ENCODE measurements at places on chromosomes 11 and 22.
A peak's percentile ranks its signal among the peaks of the same experiment; 100 is the strongest.

DNA sequence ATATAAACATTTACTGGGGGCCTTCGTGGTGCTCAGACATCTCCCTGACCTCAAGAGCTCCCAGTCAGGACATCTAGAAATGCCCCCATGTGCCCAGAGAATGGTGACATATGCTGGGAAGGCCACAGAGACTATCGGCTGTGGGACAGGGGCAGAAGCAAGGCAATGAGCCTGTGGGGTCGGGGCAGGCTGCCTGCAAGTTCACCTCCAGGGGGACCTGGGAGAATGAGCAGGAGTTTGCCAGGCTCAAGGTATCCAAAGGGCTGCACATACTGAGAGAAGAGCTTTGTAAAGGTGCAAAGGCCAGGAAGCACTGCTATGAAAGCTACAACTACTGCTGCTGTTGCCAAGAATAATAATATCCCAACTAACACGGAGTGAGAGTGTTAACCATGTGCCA, 233.9 kb downstream of the TENM4 start:
- no peak for DNase-seq

GRCh38 chr22:31162015-31162765, 2.2 kb downstream of the RNF185 start:
- DNase-seq: no peak

GRCh38 chr22:42301077-42301741, 30.8 kb upstream of the TCF20 start:
- no peak for DNase-seq

DNA sequence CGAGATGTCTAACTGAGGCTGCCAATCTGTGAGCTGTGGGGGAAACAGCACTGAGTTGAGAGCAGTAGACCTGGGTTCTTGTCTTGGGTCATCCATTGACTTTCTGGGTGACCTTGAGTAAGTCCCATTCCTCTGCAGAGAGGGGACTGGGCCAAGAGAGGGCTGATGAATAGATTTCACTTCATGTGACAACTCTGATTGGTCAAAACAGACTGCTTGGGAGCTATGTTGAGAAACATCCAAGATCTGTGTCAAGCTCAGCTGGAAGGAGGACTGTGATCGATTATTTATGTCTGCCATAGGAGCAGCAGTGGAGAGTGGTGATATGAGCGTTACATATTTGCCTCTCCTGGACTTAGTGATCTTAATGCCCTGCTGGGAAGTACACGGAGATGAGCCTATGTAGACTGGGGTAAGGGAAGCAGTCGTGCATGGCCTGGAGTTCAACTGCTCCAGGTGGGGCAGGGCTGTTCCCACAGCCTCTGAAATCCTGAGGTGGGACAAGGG, 47.7 kb downstream of the OTOG start:
- peak; percentile 37 for DNase-seq

GRCh38 chr11:130787092-130787616, 129.1 kb downstream of the SNX19 start:
- DNase-seq: no peak

DNA sequence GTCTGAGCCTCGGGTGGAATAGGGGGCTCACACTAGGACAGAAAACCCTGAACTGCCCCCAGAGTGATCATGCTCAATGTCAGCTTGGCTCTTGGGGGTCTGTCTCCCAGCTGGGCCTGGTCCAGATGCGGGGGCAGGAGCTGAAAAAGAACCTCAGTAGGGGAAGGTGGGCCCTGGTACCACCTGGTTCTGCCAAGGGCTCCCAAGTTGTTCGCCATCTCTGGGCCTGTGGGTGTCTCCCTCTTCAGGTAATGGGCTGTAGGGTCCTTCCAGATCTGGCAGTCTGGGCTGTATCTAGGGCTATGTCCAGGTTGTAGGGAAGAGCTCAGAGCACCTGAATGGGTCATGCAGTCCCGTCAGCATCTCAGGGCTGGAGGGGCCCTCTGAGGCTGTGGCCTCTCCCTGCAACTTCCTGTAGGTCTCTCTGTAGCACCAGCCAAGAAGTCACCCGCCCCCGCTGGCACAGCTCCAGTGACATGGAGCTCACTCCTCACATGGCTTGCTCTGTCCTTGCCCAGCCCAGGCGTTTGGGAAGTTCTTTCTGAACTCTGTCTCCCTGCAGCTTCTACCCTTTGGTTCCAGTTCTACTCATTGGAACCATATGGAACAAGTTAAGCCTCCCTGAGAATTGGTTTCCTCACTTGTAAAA, 33.0 kb upstream of the SOX10 start:
- no peak for DNase-seq

DNA sequence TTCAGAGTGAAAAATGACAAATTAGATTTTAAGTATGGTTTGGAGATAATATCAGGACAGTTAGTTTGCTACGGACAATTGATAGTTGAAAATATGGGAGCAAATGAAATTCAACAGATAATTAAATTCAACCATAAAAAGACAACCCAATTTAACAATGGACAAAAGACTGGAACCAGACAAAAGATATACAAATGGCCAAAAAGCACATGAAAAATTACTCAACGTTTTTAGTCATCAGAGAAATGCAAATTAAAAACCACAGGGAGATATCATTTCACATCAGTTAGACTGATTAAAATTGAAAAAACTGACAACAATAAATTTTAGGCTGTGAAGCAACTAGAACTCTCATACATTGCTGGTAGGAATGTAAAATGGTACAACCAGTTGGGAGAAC, 27.2 kb downstream of the SIK2 start:
- no peak for DNase-seq

DNA sequence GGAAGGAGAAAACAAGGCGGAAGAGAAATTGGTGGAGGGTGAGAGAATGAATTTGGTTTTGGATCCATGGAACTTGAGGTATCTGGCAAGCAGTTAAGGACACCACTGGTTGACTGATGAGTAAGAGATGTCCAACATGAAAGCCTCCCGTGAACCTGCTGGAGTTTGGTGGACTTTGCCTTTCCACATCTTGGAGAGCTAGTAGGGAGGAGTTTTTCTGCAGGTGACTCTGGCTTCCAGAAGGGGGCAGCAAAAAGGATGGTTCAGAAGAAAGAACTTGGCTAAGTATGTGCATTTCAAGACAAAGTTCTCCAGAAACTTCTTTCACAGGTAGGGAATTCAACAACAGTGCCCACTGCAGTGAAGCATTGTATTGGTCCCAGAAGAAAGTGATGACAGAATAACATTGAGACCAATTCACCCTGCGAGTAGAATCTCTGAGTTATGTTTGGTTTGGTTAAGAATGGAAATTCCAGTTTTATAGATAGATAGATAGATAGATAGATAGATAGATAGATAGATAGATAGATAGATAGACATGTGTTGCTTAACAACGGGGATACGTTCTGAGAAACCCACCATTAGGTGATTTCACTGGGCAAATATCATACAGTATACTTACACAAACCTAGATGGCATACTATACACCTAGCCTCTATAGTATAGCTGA, 28.5 kb downstream of the DCDC1 start:
- no peak for DNase-seq

DNA sequence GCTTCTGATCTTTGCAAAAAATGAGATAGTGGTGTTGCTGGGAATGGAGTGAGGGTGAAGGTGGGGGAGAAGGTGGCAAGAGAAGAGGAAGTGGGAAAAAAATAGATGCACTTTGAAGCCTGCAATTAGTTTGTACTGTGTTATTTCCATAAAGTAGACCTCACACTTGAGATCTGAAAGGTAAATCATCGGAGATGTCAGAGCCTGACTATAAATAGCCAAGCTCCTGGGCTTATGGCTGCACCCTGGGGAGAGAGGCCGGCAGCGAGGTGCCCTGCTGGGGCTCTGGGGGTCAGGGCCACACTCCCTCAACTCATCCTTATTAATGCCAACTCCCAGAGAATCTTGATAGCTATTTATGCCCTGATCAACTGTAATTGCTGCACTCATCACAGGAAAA, 134.4 kb downstream of the NXPE2 start:
- no peak for DNase-seq

DNA sequence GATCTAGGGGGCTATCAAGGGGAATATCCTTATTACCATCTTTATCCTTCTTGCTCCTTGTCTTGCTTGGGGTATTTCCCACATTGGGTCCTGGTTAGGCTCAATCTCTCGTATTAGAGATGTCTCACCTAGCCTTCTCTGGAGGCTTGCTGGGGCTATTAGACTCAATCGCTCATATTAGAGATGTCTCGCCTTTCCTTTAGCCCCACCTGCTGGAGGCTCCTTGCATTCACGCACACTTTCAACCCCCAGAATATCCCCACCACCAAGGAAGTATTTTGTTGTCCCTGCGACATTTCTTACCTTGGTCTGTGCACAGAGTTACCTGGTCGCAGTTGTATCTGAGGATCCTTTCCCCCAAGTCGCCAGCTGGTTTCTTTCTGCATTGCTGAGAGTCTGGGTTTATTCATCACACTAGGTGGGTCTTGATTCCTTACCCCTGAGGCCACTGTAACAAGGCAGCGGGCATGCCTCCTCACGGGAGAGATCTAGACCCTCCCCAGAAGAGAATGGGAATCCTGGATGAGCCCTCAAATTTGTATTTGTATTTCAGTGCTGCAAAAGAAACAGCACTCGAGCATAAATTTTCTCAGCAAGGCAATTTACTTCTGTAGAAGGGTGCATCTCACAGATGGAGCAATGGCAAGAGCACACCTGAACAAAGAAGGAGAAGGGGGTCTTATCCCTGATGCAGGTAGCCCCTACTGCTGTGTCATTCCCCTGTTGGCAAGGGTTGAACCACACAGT, 15.9 kb upstream of the HYLS1 start:
- no peak for DNase-seq

- DNase-seq: no peak
Measured at GRCh38 chr11:61750631-61751273, 1.7 kb upstream of the MYRF start.

GRCh38 chr11:107609400-107610218, 18.7 kb downstream of the ELMOD1 start:
- no peak for DNase-seq

GRCh38 chr22:26235792-26236487, 66.7 kb downstream of the SEZ6L start:
- no peak for DNase-seq

GRCh38 chr11:114826910-114827442, 148.6 kb downstream of the NXPE2 start:
- DNase-seq: no peak

DNA sequence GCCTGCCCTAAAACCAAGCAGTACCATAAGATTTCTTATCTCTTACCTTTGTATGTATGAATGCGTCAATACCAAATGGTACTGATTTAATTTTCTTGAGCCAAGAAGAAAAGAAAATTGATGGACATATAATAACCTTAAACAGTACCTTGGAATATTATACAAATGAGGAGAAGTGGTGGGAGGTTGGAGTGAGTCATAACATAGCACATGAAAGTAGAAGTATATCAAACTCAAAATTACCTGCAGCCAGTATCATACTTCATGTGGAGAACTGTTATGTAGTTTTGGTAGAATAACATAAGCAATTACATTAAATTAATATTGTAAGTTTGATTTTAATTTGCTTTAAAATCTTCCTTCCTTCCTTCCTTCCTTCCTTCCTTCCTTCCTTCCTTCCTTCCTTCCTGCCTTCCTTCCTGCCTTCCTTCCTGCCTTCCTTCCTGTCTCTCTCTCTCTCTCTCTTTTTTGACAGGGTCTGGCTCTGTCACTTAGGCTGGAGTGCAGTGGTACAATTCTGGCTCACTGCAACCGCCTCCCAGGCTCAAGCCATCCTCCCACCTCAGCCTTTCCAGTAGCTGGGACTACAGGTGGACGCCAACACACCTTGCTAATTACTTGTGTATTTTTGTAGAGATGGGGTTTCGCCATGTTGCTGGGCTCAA, 460.9 kb upstream of the CCDC90B start:
- DNase-seq: no peak

- no peak for DNase-seq
Measured at GRCh38 chr11:8593455-8593854, 573 bp downstream of the STK33 start.

GRCh38 chr11:6077723-6078122, 29.8 kb upstream of the OR56B4 start:
- DNase-seq: no peak

DNA sequence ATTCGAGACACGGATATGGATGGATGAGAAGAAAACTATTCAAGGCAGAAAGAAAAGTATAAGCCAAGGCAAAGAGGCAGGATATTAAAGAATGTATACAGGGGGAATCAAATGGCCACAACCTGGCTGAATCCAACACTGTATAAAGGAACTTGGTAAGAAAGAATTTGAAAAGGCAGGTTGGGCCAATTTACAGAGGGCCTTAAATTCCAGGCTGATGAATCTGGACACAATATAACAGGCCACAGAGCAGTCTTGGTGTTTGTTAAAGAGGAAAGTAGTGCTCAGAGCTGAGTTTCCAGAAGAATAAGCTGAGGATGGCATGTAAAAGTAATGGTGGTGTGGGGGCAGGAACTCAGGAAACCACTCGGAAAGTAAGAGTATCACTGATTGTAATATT, 72.3 kb upstream of the POU2AF2 start:
- no peak for DNase-seq

DNA sequence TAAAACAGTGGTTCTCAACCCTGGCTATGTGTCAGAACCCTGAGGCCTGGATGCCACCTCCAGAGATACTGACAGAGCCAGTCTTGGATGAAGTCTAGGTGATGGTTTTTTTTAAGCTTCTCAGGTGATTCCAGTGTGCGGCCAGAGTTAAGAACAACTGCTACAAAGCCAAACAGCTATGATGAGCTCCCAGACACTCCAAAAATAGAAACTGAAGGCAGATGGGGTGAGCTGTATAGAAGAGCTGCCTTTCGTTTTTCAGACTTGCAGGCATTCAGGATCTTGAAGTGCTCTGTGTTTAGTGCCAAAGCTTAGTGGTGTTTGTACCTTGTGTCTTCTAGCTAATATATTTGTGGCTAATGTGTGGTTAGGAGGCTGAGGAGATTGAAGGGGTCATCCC, 14.2 kb downstream of the SCUBE2 start:
- no peak for DNase-seq

DNA sequence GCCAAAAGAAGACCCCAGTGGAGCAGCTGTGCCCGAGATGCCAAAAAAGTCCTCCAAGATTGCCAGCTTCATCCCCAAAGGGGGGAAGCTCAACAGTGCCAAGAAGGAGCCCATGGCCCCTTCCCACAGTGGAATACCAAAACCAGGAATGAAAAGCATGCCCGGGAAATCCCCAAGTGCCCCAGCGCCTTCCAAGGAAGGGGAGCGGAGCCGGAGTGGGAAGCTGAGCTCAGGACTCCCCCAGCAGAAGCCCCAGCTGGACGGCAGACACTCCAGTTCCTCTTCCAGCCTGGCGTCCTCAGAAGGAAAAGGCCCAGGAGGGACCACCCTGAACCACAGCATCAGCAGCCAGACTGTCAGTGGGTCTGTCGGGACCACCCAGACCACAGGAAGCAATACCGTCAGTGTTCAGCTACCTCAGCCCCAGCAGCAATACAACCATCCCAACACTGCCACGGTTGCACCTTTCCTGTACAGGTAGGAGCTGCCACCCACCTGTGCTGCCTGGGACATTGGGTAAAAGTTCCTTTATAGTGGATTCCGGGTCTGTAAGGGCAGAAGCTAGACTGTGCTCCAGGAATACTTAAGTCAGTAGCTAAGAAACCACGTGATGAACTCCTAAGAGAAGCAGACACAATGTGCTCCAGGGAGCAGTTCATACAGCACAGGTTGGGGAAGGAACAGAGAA, 221.3 kb downstream of the NAV2 start:
- DNase-seq: no peak

GRCh38 chr22:46815896-46816731, 53.7 kb downstream of the TBC1D22A start:
- no peak for DNase-seq

GRCh38 chr11:68200639-68201038, 12.5 kb downstream of the KMT5B start:
- DNase-seq: no peak
